ENCODE measurements at places on chromosomes 3 and 15.

DNA sequence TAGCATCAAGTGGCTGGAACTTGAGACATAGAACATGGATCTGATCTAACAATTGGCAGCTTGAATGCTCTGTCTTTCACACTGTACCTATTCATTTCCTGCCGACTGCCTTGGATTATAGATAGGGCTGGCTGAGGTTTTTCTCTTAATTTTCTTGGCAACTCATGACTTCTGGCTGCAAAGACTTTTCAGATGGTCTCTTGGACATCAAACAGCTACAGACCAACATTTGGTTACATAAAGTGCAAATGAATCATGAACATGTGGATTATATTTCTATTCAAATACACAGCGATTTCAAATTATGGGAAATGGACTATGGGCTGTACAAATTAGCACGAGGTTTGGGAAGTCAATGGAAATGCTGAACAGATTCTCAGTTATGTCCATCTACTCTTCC lies 26.2 kb upstream of the IL16 start:
- no peak for DNase-seq

DNA sequence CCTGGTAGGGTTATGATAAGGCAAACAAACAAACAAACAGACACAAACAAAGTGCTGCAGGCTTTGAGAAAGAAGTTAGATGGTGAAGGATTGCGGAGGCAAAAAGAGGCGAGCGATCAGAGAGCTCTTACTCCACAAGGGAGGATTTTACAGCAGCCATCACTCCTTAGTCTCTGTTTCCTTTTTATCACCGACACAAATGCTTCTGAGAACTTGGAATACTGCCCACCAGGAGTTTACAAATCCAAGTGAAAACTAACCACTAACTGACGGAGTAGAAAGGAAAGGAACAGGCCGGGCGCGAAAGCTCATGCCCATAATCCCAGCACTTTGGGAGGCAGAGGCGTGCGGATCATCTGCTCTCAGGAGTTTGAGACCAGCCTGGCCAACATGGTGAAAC lies 35.6 kb upstream of the GPR160 start:
- no peak for DNase-seq

DNA sequence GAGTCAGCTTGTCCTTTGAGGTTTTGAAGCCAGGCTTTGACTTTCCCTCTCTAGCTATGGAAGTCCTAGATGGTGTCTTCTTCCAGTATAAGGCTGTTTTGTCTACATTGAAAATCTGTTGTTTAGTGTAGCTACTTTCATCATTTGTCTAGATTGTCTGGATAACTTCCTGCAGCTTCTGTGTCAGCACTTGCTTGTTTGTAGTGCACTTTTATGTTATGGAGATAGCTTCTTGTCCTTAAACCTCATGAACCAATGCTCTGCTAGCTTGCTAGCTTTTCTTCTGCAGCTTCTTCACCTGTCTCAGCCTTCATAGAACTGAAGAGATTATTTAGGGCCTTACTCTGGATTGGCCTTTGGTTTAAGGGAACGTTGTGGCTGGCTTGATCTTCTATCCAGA lies 43.8 kb downstream of the AKAP13 start:
- no peak for DNase-seq

- no peak for DNase-seq
Measured at GRCh38 chr3:181741417-181741816, 29.7 kb downstream of the SOX2 start.

GRCh38 chr15:50628421-50628820 lies 58.2 kb downstream of the TRPM7 start:
- DNase-seq = no peak

DNA sequence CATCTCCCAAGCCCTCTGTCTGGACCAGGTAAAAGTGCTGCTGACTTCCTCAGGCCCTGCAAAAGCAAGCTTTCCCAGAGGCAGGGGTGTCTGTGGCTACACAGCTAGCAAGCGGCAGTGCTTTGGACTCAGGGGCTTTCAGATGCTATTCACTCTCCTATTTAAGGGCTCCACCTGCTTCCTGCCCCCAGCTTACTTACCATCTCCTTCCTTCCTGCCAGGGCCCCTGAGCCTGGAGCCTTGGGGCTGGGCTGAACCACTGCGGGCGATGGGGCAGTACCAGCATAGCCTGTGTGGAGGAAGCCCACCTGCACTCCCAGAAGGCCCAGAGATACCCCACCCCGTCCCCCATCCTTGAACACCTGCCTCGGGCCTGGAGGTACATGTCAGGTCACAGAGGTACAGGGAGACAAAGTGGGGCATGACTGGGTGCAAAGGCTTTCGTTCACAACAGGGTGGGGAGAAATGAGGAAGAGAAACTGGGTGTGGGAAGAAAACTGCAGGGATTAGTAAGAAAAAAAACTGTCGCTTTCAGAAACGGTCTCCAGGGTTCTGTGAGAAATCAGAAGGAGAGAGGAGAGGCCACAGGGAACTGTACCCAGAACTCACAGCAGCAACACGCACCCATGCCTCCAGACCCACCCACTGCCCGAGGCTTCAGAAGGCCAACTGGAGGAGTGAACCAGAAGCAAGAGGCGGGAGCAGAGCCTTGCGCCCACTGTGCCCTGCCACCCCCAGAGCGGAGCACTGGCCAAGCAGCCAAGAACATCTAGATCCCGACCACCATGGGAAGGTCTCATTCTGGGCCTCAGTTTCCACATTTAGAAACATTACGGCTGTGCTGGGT lies 49.5 kb downstream of the CCDC12 start:
- no peak for DNase-seq

DNA sequence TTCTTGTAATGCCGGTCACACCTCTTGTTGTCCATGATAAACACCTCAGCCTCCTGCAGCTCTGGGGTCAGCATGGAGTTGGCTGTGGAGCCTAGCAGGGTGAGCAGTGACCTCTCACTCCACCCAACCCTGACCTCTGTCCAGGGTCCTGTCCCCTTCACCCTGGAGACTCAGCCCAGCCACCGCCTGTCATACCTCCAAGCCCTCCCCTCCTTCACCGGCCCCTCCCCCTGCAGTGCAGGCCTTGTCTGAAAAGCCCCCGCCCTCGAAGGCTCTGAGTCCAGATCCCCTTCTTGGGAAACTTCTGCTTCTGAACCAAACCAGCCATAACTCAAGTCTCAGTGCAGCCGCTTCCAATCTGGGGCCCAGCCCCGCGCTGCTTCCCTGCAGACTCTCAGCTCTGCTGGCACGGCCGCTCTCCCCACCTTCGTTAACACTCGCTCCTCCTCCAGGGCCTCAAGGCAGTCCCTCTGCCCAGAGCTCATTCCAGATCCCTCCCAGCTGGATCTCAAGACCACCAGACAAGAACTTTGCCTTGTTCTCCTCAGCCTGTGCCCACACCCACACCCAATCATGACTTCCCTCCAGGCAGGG lies 25.4 kb upstream of the PRSS50 start:
- DNase-seq = no peak

GRCh38 chr3:25400587-25400986 lies 27.5 kb upstream of the RARB start:
- no peak for DNase-seq

GRCh38 chr3:30282154-30282696 lies 324.2 kb upstream of the TGFBR2 start:
- peak; percentile 77 for DNase-seq

GRCh38 chr3:103786296-103786695 lies 1351.5 kb downstream of the ZPLD1 start:
- DNase-seq = no peak

DNA sequence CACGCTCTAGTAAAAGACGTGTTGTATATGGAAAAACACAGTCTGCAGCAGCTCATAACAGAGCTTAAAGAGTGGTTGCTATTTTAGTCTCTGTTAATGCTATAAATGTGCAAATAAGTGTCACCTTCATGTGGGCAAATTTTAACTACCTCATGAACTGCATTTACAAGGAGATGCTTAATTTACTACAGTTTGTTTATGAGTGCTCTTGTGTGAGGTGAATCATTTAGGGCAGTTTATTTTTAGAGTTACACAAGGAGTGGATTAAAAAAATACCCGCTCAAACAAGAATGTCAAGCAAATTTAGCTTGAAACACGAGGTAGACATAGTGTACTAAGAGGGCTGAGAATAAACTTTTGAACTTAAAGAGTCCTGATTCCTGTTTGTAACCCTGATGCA lies 579.0 kb downstream of the MFSD1 start:
- no peak for DNase-seq

DNA sequence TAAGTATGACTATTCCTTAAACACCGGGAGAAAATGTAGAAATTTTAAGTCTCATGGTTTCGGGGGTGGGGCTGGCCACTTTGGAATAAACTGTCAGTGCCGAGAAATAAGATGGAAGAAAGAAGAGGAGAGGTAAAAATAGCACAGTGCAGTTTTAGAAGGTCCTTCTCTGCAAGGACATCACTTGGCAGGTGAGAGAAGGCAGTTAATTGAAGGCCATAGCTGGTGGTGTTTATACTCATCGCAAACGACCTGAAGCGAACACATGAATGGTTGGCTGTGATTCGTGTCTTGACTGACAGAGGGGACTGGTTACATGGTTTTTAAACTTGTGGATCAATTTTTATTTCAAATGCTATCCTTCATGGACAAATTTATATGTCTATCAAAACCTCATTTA lies 54.9 kb upstream of the SENP5 start:
- no peak for DNase-seq

DNA sequence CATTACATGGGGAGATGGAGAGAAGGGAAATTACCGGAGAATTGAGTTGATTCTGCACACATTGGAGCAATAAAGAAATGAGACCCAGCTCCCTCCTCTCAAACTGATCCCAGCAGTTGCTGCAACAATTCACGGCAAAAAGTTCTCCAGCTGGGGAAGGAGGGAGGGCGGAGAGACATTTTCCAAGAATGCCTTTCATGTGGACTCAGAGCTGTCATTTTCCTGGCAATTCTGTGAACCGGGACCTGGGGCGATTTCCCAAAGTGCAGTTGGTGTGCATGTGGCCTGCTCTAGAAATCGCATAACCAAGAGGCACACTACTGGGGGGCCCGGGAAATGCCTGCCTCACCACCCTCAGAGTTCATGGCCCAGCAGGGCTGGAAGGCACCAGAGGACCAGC lies 48.7 kb upstream of the IREB2 start:
- no peak for DNase-seq

DNA sequence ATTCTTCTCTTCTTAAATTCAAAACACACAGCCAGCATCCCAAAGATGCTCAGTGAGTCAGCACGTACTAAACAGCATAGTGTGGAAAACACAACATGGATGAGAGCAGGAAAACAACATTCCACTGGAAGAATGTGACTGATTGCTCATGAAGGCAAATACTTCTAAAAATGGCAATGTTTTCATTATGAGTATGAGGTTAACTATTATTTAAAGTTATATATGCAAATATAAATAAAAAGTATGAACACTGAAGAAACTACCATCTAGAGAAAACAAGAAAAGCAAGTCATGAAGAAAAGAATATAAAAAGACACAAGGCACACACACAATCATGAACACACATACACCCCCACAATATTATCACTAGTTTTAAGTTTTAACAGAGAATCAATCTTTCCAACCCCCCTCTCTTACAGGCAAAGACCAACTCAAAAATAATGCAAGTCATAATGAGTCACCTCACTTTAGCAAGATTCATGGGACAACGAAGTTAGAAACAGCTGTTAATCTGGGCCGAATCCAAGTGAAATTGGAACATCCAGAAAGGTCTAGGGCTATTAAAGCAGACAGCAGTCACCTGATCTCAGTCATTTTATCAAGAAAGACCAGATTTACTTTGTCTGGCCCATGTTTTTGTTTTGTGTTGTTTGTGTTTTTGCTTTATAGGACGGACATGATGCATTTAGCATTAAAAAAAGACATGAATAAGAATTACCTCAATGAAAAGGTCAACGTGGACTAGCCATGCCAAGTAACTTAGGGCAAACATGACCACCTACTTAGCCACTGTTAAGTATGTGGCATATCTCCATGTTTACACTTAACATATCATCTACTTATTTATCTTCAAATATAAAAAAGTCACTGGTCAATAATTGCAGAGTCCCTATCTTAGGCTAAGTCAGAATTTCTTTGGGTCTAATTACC lies 18.1 kb downstream of the GBE1 start:
- peak; percentile 93 for DNase-seq

DNA sequence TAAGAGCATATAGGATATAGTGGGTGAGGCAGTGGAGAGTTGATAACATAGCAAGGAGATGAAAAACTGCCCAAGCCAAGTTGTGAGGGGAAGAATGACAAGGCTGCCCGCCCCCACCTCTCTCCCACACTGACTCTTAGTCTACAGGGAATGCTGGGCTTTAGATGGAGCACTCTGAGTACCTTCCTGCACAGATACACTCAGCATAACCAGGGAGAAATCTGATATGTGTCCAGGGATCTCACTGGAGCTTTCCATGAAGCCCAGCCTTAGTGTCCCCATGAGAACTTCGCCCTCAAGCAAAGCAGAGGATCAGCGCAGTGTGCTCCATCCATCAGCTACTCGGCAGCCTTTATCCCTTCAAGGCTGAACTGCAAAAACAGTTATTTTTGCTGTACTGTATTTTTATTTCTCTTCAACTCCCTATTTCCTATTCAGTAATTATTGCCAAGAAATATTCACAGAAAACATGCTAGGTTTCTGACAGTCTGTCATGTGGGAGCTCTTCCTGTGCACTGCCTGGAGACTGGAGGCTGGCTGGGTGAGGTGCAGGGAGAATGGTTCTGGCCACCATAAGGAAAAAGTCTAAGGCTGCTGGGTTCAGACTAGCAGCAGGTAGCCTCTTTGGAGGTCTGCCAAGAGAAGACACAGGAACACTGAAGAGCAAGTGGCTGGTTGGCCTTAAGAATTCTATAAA lies 475.2 kb upstream of the PPP2R3A start:
- DNase-seq = no peak

DNA sequence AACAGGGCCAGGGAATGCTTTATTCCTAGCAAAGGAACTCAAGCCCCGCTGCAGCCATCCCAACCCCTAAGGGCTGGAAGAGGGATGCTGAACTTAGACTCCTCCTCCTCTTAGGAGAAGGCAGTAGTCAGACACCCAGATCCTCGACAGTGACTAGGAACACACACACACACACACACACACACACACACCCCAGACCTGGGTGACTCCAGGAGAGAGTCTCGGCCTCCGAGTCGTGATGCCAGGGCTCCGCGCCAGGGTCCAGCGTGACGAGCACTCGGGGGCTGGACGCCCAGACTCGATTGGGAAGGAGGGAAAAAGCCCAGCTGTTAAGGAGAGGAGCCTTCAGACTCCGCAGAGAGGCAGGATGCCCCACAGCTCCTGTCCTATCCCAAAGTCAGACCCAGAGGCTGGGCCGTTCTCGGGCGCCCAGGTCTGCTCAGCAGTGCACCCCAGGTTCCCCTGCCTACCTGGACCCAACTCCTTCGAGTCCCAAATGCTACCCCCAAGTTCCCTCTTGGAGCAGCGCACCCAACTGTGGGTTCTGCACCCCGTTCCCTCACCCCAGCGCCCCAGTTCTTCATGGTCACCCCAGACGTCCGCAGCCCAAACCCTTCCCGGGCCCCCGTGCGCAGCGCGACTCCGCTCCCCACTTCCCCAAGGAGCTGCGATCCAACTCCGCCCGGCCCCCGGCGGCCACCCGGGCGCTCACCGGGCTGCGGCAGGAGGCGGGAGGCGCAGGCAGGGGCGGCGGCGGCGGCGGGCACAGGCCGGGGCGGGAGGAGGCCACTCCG lies 421 bp downstream of the BMF start:
- no peak for DNase-seq

GRCh38 chr15:69798481-69799250 lies 299.1 kb downstream of the TLE3 start:
- DNase-seq = no peak

All from epithelial cell of proximal tubule (primary cell).